ENCODE measurements at places on chromosomes 16 and 17.

- no peak for DNase-seq
These were observed 41.6 kb upstream of the IRF8 start for GRCh38 chr16:85857406-85857805.

GRCh38 chr16:6132121-6132520 lies 1034.5 kb upstream of the EEF2KMT start:
- DNase-seq, result no peak

GRCh38 chr17:36942019-36942599 lies 4.8 kb downstream of the LHX1 start:
- no peak for DNase-seq

DNA sequence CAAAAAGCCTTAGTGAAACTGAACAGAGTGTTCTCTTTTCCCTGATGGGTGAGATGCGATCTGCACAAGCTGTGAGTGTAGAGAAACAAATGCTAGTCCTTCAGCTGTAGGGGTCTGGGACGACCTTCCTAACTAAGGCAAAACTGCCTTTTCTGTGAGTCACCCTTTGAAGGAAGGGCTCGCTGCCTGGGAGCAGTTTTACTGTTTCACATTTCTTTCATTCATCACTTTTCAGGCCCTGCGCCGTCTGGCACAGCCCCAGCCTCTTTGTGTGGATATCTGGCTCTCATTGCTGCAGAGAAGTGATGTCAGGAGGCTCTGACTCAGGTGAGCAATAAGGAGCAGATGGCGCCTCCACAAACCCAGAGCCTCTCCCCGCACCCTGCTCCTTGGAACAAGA lies 57.4 kb downstream of the HS3ST3A1 start:
- peak; percentile 36 for DNase-seq

DNA sequence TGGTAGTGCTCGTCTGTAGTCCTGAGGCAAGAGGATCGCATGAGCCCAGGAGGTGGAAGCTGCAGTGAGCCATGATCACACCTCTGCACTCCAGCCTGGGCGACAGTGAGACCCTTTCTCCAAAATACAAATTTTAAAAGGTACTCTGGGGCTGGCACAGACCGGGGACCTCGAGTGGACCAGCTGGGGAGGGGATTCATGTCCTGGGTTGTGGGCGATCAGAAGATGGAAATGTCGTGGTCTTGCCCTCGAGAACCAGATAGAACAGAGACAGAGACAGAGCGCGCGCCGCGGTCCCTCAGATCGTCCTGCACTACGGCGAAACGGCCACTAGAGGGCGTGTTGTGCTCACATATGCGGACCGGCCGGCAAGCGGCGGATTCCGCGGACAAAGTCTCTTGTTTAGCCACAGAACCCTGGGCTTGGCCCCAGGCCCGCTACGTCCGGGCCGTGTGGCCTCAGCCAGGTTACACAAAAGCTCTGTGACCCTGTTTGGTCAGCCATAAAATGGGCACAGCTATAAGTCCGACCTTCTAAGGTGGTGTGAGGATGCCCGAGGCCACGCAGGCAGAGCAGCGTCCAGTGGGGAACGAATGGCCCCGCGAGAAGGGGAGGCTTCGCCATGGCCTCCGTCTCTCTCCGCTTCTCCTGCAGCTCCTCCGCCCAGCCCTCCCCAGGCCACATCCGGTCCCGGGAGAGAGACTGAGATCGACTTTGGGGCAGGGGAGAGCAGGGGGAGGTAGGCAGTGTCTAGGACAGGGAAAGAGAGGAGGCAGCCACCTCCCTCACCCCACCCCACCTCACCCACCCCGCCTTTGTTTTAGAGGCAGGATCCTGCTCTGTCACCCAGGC lies 14.6 kb upstream of the SBK1 start:
- peak; percentile 89 for DNase-seq

GRCh38 chr16:66099306-66099705 lies 267.2 kb upstream of the CDH5 start:
- no peak for DNase-seq

- DNase-seq, result peak; percentile 81
These were observed 7.3 kb downstream of the C16orf86 start for GRCh38 chr16:67673712-67674580.

DNA sequence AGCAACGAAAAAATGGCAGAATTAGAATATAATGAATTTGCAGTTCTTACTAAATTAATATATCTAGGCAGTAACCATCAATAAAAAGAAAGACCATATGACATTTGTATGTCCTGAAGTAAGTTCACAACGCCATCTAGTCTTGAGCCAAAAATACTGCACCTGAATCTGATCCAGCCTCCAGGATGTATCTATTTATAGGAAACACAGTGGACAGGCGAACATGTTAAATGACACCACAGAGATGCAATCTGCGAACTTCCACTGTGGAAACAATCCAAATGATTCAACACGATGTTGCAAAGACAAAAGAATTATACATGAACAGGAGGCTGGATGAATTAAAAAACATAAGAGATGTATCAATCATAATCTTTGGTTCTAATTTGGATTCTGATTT lies 197.6 kb downstream of the CDH13 start:
- no peak for DNase-seq

DNA sequence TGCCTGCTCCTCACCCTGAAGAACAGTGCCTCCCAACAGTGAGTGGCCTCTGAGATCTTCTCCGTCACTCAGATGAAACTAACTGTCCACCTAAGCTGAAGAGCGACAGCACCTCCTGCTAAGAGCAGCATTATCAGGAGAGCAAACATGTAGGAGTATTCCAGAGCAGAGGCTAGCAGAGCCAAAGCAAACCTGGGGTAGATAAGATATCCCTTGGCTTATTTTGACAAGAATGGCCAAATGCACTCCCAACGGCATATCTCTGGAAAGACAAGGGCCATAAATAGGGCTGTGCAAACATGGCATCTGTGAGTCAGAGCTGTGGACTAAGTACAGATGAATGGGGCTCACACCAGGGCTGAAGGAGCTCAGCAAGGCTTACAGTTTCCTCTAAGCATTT lies 96.3 kb downstream of the NDEL1 start:
- DNase-seq, result peak; percentile 44

GRCh38 chr16:86584726-86585721 lies 6.7 kb downstream of the FOXL1 start:
- DNase-seq, result no peak

GRCh38 chr16:30534368-30535105 lies at the start of gene ZNF747:
Gene ZNF747 (minus strand): TSS chr16:30534858. CDS start chr16:30534679, 179 bp downstream.
- DNase-seq, result peak; percentile 94

DNA sequence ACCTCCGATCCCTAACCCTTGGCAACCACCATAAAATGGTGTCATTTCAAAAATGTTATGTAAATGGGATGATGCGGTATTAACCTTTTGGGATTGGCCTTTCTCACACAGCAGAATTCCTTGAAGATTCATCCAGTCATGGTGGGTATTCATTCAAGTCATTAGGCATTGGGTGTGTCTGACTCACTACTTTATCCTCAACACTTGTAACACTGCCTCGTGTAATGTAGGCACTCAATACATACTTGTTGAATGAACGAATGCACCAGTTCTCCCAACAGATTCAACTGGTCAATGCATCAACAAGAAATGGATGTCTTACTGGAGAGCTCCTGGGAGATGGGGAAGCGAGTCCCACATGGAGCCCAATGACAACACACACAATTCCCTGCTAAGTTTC lies 21.8 kb upstream of the GAN start:
- DNase-seq, result no peak

DNA sequence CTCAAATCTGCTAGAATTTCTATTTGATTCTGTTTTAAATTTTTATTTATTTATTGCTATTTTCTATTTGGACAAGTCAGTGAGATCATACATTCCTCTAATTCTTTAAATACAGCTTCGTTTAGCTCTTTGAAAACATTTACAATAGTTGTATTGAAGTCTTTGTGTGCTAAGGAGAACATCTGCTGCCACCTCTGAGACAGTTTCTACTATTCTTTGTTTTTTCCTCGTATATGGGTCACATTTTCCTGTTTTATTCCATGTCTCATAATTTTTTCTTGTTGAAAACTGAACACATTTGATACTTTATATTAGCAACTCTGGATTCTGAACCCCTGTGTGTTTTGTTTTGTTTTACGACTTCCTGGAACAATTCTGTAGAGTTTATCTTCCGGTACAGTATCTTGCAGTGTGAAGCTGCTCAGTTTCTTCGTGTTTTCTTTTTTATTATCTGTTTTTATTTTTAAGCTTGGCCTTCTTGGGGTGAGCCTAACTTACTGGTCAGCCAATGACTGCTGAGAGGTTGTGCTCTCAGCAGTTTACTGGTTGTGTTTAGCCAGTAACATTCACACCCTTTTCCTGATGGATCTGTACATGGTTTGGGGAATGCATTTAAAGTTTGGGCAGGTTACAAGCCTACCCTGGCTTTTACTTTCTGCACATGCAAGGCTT lies 99.0 kb downstream of the CA4 start:
- DNase-seq, result no peak

GRCh38 chr17:19361944-19362276 lies 613 bp downstream of the B9D1 start:
- no peak for DNase-seq

GRCh38 chr17:68452724-68453290 lies 4.5 kb downstream of the WIPI1 start:
- DNase-seq, result no peak

GRCh38 chr17:77535435-77535834 lies 394.7 kb downstream of the SEC14L1 start:
- DNase-seq, result peak; percentile 63

DNA sequence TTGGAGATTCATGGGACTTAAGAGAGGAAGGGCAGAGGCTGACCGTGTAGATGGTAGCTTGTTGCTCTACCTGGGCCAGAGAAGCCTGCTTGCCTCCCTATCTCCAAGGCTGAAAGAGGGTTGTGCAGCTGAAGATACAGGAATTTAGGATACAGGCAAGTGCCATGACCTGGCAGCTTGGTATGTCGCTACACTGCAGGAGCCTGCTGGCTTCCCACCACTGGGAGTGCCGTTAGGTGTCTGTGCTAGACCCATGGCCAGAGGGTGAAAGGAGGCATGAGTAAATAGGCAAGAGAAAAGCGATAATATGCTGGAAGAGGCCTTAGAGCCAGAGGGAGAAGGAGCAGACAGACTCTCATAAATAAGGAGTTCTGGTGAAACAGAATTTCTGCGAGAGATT lies 10.6 kb downstream of the NAA60 start:
- no peak for DNase-seq

- no peak for DNase-seq
These were observed 232.1 kb downstream of the MRTFB start for GRCh38 chr16:14303182-14303618.

GRCh38 chr16:65991149-65991701 lies 375.3 kb upstream of the CDH5 start:
- no peak for DNase-seq

DNA sequence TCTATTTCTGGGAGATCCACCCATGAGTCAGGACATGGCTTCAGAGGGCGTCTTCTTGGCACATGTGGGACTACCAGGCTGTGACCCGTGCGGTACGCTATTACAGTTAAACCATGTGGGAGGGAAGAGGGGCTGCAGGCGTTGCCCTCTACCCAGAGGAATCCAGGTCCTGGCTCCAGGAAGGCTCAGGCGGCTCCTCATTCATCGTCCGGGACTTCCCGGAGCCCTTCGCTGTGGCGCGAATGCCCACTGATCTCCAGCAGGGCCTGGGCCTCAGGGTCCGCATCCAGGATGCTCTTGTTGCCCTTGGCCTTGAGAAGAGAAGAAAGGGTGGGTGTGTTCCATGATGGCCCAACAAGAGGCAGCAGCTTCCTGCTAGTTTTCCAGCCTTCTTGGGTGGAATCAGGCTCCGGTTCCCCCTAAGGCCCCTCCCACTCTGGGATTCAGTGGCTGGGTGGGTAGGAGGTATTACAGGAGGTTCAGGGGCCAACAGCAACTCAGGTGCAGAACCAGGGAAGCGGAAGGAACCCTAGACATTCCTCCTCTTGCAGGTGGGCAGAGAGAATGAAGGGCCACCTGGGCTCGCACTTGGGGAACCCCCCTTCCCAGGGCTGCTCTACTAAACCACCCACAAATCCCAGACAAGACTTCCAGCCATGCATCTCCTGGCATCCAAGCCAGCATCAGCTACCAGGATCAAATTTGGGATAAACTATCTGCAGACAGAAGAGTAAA lies 24.6 kb downstream of the MEAK7 start:
- no peak for DNase-seq

GRCh38 chr17:57975044-57975443 lies 13.0 kb downstream of the VEZF1 start:
- DNase-seq, result no peak

DNA sequence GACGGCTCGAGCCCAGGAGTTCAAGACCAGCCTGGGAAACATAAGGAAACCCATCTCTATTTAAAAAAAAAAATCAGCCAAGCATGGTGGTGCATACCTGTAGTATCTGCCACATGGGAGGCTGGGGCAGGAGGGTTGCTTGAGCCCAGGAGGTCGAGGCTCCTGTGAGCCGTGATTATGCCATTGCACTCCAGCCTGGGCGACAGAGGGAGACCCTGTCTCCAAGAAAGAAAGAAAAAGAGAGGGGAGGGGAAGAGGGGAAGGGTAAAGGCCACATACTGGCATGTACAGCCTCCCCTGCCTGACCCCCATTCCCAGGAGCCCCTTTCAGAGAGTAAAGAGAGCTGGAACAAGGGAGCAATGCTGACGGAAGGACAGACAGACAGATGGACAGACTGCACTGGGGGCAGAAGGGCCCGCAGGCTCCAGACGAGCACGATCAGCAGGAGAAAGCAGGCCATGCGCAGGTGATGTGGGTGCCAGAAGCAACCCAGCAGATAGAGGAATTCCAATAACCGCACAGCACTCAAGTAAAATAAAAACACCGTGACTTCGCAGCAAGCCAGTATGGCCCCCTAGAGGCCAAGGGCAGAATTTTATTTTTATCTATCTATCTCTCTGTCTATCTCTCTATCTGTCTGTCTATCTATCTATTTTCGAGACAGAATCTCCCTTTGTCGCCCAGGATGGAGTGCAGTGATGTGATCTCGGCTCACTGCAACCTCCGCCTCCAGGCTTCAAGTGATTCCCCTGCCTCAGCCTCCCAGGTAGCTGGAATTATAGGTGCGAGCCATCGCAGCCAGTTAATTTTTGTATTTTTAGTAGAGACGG lies 27.1 kb upstream of the SNN start:
- DNase-seq, result no peak

DNA sequence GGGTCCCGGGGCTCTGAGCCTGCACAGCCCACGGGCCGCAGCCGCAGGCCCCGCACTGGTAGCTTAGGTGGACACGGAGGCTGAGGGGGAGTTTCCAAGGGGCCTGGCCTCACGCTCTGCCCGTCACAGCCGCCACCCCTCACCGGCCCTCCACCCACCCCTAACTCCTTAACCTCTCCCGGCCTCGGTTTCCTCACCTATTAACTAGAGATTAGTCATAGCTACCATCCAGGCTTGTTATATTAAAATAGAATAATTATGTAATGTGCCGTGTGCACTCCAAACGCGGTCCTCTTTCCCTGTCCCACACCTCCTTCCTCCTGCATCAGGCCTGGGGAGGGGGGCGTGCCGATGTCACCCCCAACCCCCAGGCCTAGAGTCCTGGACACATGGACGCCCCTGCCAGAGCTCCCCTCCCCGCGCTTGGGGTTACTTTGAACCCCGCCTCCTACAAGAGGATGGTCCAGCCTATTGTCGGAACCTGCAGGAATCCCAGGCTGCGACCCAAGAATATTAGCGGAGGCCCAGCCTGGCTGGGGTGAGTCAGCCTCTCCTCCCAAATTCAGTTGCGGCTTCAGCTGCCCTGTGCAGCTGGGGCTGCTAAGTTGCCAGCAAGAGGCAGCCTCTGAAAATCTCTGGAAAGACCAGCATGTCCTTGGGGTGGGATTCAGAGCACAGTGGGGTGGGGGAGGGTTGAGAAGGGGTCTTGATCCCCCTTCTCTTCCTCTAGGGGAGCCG lies 17.3 kb downstream of the SOCS3 start:
- peak; percentile 82 for DNase-seq
